Adrenal gland (tissue), 19 donors: ENCODE measurements at places on chromosomes 1 and 21. TPM values are rescaled to one million over a fixed set of nuclear protein-coding genes. Genes with fewer than 3 reads are reported as not detected.

OLIG2 gene
- polyA plus RNA-seq: not detected

FCMR gene
- polyA plus RNA-seq: 1.5 TPM

ESPN gene
- polyA plus RNA-seq: 9.8 TPM

PGLYRP4 gene
- polyA plus RNA-seq: not detected

NBPF26 gene
- polyA plus RNA-seq: 4.2 TPM

NUDT17 gene
- 7.8 TPM for polyA plus RNA-seq

LCE1D gene
- polyA plus RNA-seq: not detected

PGD gene
- polyA plus RNA-seq: 41.4 TPM
